Regular cardiac myocyte (primary cell): ENCODE measurements at places on chromosomes 3 and 15. TPM values are rescaled to one million over a fixed set of nuclear protein-coding genes. Genes with fewer than 3 reads are reported as not detected.

The CYP8B1 gene
- total RNA-seq, result not detected in 2 replicates

The RNU5B-1 gene
- not detected in 2 replicates for total RNA-seq

The CYP1A2 gene
- not detected in 2 replicates for total RNA-seq

The LSMEM2 gene
- total RNA-seq, result under 0.01 TPM in 1 of 2 replicates, not detected in the other
